ENCODE measurements at places on chromosomes 16 and 17.
A peak's percentile ranks its signal among the peaks of the same experiment; 100 is the strongest.

GRCh38 chr17:27318228-27318627, 24.3 kb downstream of the WSB1 start:
- no peak for DNase-seq

GRCh38 chr16:71264299-71264698, 24.9 kb downstream of the CMTR2 start:
- DNase-seq = no peak

GRCh38 chr17:47762728-47763127, 29.7 kb downstream of the TBX21 start:
- DNase-seq = no peak

DNA sequence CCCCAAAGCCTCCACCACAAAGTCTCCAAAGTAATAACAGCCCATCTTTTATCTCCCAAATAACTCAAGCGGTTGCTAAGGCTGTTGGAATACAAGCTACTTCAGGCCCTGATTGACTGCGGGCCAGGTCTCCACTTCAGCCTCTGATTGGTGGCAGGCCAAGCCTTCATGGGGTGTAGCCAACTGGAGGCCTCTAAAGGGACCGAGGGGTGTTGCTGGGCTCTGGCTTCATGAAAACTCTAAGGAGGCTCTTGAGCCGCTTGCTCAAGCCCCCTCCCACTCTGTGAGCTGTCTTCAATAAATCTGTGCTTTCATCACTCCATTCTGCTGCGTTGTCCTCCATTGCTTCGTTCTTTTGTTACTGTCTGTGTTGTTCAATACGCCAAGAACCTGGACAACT, 487.2 kb downstream of the XYLT1 start:
- DNase-seq = no peak

- peak; percentile 40 for DNase-seq
Observed at GRCh38 chr16:46620266-46621005, 743 bp downstream of the SHCBP1 start.

DNA sequence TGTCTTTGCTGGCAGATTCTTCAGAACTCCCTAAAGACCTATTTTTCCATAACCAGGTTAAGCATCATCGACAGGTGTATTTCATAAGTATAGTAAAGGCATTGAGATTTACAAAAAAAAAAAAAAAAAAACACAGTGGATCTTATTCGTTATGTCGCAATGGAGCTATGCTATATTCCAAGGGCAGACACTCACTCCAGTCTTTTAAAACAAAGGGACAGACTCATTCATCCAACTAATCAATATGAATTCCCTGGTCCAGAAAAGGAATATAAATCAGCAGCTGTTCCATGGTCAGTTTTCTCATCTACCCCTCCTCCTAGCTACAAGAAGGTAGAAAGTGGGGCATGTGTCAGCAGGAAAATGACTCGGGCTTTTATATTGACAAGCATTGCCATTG, 97.7 kb upstream of the MON1B start:
- no peak for DNase-seq

DNA sequence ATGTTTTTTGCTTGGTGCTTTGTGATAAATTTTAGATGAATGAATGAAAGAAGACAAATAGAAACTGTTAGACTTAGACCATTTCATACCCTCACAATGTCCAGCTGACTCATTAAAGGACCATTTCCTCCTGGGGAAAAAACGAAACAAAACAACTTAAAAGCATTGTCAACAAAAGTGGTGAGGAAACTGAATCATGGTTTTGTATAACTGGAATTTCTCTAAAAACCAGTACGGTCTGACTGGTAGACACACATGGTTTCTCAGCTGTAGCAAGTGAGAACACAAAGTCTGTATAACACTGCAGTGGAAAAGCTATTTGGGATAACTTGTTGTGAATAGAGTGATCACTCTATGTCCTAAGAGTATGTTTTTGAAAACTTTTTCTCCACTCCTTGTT, 5.3 kb upstream of the DDX52 start:
- no peak for DNase-seq

GRCh38 chr17:79749156-79749815, 18.5 kb downstream of the ENPP7 start:
- DNase-seq = no peak

GRCh38 chr17:72100470-72100869, 20.4 kb upstream of the SOX9 start:
- DNase-seq = no peak

GRCh38 chr16:2806286-2806685, 8.0 kb downstream of the PRSS41 start:
- no peak for DNase-seq

Measured in GM10248 (cell line).